ENCODE measurements at places on chromosomes 11 and 22. TPM values are rescaled to one million over a fixed set of nuclear protein-coding genes. Genes with fewer than 3 reads are reported as not detected.

Gene C1QTNF4
- 0.33 TPM for total RNA-seq

Gene USP2
- total RNA-seq = 19.4 TPM

Gene LDLRAD3
- total RNA-seq = 7.9 TPM

Gene TMEM151A
- total RNA-seq = 2.1 TPM

Gene PANX3
- total RNA-seq = not detected

Gene SLC35F2
- total RNA-seq = 8.6 TPM

Gene RASGRP2
- 17.9 TPM for total RNA-seq

All from body of pancreas (tissue), 4 donors.